ENCODE measurements at places on chromosomes 1 and 21.

DNA sequence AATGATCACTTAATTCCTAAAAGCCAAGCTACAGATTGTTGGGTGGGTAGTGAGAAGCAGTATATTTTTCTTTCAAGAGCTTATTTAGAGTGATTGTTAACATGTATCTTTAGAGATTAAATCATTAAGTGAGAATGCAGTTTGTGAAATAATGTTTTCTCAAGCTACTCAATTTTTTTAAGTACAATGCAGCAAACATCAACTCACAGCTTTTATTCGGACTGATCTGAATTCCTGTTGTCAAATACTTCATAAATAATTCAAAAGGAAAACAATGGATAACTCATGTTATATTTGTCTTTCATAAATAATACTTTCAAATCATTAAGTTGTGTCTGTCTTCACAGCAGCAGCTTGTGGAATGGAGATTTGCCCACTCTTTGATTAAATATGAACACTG lies 271.1 kb upstream of the DEPDC1 start:
- no peak for DNase-seq

- DNase-seq: no peak
Measured at GRCh38 chr1:201531551-201532425, 7.1 kb upstream of the NAV1 start.

GRCh38 chr1:60516996-60517395 lies 443.4 kb upstream of the C1orf87 start:
- DNase-seq: no peak

GRCh38 chr1:226603858-226604559 lies 55.4 kb downstream of the STUM start:
- no peak for DNase-seq

DNA sequence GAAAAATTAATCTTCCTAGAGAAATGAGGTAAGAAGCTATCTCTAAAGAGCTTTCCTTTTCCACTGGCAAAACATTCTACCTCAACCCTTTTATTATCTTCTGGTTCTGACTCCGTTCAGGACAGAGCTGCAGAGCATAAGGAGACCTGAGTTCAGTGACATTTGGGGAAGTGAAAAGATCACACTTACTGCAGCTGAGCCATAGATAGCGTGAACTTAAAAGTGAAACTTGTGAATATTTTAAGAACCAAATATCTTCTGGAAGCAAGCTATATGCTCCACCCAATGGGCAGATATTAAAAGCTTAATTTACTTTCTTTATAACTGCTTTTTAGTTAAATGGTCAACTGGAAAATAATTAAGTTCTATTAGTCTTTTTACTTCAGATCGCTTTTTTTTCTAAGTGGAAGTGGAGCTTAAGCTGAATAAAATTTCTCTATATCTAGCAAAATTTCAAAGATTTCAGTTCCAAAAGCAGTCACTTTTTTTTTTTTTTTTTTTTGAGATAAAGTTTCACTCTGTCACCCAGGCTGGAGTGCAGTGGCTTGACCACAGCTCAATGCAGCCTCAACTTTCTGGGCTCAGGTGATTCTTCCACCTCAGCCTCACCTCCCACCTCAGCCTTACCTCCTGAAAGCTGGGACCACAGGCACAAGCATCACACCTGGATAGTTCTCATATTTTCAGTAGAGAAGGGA lies 11.9 kb downstream of the PTPN22 start:
- DNase-seq: no peak

- DNase-seq: no peak
Measured at GRCh38 chr1:47611992-47612391, 174.1 kb downstream of the FOXD2 start.

DNA sequence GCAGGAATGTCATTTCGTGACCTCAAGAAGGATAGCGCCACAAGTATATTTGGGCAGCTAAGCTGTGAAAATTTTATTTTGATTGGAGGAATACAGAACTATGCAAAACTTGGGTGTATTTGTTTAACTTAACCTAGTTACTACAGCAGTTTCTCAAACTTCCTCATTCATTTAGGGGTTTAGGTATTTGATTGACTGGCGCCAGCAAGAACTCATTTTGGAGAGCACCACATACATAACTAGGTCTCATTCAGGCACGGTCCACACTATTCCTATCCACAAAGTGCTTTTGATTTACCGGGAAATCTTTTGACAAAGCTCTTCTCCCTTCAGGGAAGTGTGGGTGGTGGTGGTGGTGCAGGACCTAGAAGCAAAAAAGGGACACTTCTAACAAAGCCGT lies 155.1 kb upstream of the NRIP1 start:
- DNase-seq: no peak

GRCh38 chr21:43959231-43960116 lies 52.6 kb upstream of the TRAPPC10 start:
- DNase-seq: no peak

- peak; percentile 77 for DNase-seq
Measured at GRCh38 chr1:151970128-151970527, 23.5 kb downstream of the S100A10 start.

Measured in epithelial cell of esophagus (primary cell).